Right ventricle myocardium superior (tissue), 1 donor: ENCODE measurements at places on chromosomes 13 and 19.

- no peak for DNase-seq
These were observed 730 bp downstream of the ZNF260 start for GRCh38 chr19:36527341-36527740.

- no peak for DNase-seq
These were observed 33.3 kb upstream of the GAS6 start for GRCh38 chr13:113897161-113897560.

GRCh38 chr19:54201980-54202379 is 1.3 kb downstream of the RPS9 start:
- no peak for DNase-seq

DNA sequence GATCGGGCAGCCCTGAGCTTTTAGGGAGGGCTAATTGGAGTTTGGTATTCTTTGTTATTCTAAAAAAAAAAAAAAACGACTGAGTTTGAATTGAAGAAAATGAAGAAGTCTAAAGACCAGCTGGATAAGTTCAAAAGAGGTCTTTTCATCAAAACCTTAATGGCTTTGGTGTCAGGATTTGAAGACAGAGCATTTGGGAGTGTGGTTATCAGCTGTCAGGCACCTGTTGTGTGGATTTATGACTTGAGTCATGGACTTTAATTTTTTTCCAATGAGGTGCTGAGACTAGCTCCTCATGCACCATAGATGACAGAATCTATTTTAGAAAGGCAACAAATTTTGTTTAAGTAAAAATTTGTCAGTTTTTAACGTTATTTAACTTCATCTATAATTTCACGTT is 72.5 kb downstream of the FREM2 start:
- no peak for DNase-seq

DNA sequence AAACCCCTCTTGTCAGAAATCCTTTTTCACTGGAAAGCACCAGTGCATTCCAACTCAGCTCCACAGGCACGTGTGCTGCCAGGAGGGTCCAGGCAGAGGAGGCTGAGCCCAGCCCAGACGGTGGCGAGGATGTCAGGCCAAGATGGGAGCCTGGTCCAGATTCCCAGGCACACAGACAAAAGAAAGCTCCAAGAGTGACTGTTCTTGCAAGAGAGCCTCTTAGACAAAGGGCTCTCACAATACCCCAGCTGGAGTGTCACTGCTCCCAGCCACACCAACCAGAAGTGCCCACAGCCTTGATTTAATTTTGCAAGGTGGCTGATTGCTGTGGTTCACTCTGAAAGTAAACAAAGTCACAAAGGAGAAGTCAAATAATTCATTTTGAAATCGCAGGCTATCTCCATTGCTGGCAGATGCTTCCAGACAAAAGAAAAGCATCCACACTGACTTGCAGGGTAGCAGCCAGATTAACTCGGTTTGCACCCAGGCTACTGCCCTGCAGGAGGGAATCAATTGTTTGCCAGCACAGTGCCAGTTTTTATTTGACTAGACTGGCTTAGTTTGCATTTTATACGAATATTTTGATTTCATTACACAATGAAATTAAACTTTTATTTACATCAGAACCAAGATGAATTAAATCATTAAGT is 95.1 kb downstream of the RAB20 start:
- DNase-seq, result peak; percentile 17

DNA sequence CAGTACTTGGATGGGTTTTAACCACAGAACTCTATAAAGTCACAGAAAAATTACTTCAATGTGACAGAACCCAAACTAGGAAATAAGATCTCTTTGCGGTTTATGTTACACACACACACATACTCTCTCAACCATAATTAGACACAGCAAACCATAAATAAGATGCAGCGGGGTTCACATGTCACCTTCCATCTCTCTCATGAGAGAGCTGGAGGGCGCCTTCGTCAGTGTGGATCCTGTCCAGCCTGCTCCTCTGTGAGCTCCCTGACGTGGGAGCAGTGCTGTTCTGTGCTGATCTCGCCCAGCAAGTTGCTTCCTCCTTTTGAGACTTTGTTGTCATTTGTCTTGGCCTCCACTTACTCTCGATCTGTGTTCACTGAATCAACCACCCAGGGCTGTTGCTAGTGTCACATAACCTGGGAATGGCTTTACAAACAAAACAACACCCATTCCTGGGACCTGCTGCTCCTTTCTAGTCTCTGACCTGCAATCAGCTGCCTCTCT is 204.9 kb upstream of the KL start:
- no peak for DNase-seq

- DNase-seq, result no peak
These were observed 57.5 kb downstream of the SERP2 start for GRCh38 chr13:44431150-44431549.

DNA sequence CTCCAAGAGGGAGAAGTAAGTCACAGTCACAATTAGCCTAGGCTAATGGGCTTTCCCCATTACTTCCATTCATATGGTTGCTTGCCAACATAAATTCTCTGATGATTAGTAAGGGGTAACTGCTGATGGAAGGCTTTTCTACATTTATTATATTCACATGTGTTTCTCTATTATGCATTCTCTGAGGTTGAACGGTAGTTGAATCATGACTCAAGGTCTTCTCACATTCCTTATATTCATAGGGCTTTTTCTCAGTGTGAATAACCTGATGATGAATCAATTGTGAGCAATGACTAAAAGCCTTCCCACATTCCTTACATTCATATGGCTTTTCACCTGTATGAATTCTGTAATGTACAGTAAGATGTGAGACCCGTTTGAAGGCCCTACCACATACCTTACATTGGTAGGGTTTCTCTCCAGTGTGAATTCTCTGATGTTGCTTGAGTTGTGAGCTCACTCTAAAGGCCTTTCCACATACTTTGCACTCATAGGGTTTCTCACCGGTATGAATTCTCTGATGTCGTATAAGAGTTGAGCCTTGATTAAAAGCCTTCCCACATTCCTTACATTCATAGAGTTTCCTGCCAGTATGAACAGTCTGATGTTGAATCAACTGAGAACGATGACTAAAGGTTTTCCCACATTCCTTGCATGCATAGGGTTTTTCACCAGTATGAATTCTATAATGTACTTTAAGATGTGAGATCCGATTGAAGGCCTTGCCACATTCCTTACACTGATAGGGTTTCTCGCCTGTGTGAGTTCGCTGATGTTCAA is 9.3 kb downstream of the ZNF582 start:
- no peak for DNase-seq

DNA sequence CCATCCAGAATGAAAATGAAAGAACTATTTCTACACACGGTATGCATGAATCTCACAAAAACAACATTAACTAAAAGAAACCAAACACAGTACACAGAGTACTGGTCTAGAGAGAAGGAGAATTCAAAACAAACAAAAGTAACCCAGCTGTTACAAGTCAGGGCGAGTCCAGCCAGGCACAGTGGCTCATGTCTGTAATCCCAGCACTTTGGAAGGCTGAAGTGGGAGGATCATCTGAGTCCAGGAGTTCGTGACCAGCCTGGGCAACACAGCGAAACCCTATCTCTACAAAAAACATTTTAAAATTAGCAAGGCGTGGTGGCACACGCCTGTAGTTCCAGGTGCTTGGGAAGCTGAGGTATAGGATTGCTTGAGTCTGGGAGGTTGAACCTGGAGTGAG is 1.7 kb upstream of the PSMC4 start:
- no peak for DNase-seq

DNA sequence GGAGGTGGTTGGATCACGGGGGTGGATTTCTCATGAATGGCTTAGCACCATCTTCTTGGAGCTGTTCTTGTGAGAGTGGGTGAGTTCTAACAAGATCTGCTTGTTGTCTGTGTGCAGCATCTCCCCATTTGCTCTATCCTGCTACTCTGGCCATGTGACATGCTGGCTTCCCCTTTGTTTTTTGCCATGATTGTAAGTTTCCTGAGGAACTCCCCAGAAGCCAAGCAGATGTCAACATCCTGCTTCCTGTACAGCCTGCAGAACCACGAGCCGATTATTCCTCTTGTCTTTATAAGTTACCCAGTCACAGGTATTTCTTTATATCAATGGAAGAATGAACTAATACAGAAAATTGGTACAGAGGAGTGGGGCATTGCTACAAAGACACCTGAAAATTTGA is 2.3 kb upstream of the SIGLEC12 start:
- DNase-seq, result no peak

DNA sequence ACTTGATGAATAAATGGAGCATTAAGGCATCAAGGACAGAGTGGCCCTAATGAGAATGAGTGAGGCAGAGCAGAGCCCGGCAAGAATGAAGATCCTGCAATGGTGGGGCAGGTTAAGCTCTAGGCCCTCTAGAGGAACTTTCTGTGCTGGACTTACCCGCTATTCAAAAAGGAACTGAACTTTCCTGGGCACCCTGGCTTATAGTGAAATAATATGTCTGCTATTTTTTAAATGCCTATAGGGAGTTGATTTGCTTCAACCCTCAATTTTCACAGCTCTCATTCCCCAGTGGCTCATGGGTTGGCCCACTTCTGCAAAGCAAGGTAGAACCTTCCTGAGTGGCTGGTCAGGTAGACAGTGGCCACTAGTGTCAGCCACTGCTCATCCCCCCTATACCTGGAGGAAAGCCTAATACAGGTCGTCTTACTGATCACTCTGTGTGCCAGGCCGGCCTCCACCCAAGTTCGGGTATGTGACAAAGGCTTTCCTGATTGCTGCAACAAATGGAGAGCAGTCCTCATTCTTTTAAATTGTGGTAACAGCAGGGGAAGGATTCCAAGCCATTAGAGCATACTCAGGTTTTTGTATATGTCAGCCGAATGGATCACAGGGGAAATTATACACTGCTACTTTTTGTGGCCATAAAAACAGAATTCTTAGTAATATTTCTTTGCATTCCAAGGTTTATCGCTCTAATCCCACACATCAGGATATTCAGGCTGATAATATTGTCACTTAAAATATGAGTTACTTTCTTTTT is 103.0 kb downstream of the KL start:
- DNase-seq, result no peak

DNA sequence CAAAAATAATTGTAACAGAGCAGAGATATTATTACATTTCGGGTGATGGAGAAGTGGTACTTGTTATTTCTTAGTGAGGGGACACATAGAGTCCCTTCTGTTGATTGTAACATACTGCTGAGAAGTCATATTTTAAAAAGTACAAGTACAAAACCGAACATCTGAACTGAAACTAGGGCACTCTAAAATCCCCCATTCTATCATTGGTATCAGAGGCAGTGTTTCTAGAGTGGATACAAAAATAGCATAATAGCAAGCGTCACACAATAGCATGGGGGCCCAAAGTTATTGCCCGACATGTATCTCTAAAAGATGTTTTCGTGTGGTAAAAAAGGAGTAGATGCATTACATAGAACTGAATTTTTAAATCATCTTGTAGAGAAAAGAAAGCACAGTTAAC is 502.1 kb upstream of the SLC10A2 start:
- DNase-seq, result no peak

- no peak for DNase-seq
These were observed 748.1 kb upstream of the SGCG start for GRCh38 chr13:22432690-22433089.

GRCh38 chr19:46919324-46919723 is 58.5 kb downstream of the ARHGAP35 start:
- DNase-seq, result no peak

DNA sequence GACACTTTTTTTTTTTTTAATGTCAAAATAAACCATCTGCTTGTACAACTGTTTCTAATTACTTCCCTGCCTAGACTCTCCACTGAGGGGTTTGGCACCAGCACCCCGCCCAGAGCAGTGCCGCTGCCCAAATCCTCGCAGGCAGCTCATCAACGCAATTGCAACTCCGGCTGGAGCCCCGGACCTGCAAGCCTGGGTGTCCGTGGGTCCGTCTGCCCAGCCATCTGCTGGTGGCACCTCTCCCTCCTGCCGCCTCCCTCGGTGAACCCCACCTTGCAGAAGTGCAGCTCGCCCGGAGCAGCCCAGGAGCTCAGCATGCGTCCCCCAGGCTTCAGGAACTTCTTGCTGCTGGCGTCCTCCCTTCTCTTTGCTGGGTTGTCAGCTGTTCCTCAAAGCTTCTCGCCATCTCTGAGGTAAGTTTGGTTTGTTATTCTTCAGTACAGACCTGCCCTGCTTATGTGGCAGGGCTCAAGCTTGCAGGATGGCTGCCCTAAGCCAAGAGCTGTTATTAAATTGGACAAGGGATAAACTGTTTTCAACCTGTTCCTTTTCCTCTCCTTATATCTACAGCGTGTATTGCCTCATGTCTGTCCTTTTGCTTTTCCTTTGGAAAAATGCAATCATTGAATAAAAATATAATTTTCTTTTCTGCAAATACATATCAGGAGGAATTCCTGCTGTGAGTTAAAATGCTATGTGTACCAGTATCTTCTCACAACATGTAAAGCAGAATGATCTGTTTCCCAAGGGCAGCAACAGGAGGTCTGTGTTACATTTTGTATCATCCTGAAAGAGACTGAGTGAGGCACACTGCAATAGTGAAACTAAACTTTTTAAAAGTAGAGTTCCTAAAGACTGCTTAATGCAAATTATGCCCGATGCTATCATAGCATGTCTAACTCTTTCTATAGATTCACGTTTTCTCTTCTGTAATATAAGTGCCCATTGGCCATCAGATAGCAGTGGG is at the start of gene ITGBL1:
Gene ITGBL1, plus strand, starts transcription at position 157 of the 967 bp plus-strand sequence. Its CDS starts 159 bp downstream, at position 316.
- DNase-seq, result peak; percentile 66

DNA sequence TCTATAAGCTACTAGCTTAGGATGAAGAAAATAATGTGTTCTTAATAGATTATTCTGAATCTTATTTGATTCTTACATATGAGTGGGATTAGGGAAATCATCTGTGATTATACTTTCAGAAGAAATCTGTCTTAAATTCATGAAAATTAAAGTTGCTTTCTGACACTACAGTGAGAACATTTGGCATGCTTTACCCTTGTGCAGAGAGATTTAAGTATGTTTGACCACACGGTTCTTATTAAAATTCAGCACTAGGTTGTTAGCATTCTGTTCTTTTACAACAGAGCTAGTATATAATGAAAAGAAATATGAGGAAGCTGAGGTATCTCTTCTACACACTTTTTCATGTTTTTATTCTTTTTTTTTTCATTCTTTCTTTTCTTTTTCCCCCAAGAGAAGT is 2723.9 kb downstream of the PCDH9 start:
- DNase-seq, result no peak
